ENCODE measurements at places on chromosomes 12 and 14.

GRCh38 chr12:117125767-117126166 lies 26.6 kb upstream of the TESC start:
- DNase-seq = no peak

- peak; percentile 70 for DNase-seq
These were observed 50.1 kb upstream of the STK38L start for GRCh38 chr12:27193854-27194544.

DNA sequence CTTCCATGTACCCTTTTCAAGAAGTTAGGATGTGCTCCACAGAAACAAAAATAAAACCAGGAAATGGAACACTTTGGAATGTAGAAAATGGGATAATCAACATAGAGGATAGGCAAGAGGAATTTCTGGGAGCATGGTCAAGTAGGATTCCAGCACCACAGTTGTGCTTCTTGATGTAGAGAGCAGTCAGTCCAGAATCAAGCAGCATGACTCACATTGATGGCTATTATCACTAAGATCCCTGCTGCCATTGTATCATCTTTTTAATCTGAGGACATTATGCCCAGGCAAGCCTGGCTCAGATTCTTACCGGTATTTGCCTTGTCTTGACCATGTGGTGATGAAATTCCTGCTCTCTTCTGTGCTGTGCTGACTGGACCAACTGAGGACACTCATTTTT lies 5.7 kb downstream of the ETFRF1 start:
- peak; percentile 53 for DNase-seq

- DNase-seq = no peak
These were observed 60.0 kb upstream of the DIO3 start for GRCh38 chr14:101501341-101501740.

GRCh38 chr12:63085120-63085519 lies 65.9 kb downstream of the AVPR1A start:
- DNase-seq = no peak

- DNase-seq = no peak
These were observed 26.6 kb downstream of the DDX24 start for GRCh38 chr14:94054401-94054800.

DNA sequence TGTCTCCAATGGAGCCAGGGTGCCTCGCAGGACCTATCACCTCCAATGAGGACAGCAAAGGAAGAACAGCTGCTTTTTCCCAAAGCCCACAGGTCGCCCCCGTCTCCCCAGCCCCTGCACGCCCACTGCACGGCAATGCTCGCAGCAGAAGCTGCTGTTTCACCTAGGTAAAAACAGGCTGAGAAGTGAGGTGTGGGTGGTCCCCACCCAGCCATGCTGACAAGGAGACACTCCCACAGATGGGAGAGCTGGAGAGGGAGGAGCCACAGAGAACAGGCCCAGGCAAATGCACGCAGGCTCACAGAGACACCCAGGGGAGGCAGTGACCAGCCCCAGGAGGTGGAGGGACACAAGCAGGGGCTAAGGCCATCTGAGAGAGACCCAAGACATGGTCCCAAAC lies 10.4 kb downstream of the CFAP73 start:
- no peak for DNase-seq

DNA sequence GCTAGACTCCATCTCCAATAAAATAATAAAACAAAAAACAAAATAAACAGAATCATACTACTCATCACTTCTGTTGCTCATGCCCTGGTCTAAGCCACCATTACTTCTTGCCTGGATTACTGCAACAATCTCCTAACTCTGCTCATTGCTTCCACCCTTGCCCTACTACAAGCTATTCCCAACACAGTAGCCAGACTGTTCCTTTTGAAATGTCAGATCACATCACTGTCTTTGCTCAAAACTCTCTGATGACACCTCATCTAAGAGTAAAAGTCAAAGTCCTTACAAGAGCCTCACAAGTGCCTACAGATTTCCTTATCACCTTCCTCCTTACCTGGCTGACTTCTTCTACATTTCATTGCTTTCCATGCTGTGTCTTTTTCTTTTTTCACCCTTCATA lies 10.0 kb downstream of the FBXO33 start:
- DNase-seq = no peak

DNA sequence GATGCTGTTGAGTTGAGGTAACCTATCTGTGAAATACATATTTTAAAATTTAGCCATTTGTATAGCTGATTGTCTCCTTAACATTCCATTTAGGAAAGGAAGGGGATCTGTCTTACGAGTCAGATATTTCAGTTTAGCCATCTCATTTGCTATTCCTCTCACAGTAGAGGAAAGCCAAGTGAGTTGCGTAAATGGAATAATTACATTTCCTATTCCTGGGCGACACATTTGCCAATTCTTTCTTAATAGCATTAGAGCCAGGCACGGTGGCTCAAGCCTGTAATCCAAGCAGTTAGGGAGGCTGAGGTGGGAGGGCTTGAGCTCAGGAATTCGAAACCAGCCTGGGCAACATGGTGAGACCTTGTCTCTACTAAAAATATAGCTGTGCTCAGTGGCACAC lies 116.3 kb downstream of the TMX1 start:
- DNase-seq = no peak

DNA sequence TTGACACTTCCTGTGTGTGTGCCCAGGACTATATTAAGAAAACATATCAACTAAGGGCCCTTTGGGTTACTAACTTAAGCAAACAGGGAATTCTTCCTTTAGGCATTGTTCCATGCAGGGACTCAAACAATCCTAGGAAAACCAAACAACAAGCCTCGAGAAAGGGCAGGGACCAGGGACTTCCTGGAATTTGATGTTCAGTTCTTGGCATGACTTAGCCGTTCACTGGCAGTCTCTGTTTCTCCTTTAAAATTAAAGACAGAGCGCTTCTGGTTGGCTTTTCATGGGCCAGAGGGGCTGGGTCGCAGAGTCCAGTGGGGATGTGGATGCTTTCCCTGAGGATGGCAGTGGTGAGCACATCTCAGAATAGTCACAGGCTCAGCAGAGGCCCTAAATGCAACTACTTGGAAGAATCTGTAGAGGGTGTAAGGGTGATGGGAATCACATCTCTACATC lies 35.2 kb downstream of the RNFT2 start:
- peak; percentile 3 for DNase-seq

GRCh38 chr14:81673930-81674329 lies 140.3 kb upstream of the SEL1L start:
- DNase-seq = no peak

DNA sequence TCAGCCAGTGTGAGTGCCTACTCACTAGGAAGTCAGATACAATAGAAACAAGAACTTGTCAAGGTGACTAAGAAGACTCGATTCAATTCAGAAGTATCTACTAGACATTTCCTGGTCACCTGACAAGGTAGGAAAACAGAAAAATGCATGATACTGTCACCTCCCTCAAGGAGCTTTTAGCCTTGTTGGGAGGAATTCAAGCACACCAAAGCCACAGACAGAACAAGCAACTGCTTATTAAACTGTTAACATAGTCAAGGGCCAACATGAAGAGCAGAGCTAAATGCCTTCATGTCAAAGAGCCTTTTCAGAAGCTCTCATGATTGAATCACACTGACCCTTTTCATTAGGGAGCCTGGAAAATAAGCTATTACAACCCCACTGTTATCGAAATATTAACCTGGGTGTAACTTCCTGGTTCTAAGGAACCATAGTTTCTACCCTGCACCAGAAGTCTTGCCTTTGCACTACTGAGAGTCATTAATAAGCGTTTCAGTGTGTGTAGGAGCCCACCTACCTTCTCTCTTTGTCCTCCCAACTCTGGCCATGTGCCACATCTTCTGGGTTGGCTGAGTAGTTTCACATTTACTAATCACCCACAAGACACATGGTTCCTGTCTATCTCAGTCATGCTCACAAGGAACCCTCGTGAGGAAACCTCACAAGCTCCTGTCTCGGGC lies 31.0 kb upstream of the LGALS3 start:
- DNase-seq = no peak

GRCh38 chr14:103698380-103699260 lies 16.6 kb downstream of the XRCC3 start:
- DNase-seq = no peak

DNA sequence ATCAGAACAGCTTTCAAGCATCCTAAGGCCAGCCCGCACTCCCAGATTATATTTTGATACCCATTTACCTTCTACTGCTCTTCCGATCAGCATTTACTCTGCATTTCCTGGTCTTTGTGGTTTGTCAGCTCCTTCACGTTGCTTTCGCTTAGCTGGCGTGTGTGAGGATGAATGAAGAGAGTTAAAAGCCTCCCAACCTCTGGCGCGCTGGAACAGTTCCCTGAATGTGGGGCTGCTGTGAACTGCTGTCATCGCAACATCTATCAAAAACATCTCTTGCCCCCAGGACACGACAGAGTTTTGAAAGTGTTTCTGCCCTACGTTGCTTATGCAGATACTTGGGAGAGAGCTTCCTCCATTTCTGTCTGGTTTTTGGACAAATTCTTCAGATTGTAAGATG lies 129.2 kb downstream of the KCNA5 start:
- no peak for DNase-seq

GRCh38 chr12:10623131-10623530 lies 9.7 kb upstream of the MAGOHB start:
- no peak for DNase-seq

GRCh38 chr12:77947746-77948145 lies 117.1 kb downstream of the NAV3 start:
- no peak for DNase-seq

DNA sequence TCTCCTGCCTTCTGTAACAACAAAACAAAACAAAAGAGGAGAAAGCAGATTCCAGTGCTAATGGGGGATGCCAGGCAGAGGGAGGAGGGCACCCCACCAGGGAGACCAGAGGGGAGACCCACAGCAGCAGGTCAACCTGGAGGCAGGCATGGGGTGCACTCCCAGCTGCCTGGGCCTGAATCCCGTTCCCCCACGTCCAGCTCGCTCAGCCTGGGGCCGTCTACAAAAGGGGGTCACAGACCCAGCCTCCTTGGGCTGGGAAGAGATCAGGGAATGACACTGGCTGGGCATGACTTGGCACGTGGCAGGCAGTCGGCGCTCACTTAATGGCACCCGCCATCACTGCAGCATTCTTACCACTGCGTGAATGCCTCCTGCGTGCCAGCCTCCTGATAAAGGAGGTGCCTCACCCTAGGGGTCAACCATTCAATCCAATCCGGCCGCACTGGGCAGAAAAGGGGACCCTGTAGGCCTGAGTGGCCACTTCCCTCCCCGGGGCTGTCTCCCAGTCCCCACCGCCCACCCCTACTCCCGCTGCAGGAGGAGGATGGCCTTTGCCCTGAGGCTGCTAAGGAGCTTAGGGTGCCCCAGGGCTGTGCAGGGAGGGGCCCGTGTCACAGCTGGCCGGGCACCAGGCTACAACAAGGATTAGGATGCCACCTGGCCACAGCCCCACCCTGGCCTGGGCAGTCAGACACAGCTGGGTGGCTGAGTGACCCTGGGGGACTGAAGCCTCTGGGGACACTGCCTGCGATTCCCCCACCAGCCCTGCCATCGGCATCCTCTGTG lies 87.5 kb downstream of the NCOR2 start:
- DNase-seq = no peak

DNA sequence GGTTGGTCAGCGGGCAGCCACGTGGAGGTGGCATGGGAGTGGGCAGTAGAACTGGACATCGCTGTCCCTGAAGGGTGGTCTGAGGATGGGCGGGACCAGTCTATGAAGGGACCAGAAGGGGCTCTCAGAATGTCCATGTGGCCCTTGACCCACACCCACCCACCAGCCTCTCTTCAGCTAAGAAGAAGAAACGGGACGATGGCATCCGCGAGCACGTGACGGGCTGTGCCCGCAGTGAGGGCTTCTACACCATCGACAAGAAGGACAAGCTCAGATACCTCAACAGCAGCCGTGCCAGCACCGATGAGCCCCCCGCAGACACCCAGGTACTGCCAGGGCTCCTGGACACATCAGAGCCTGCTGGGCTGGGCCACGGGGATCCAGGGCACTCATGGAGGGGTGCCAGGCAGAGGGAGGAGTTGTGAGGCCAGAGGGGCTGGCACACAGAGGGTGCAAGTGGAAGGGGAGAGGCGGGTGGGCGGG lies 21.3 kb downstream of the SETD1B start:
- DNase-seq = no peak

DNA sequence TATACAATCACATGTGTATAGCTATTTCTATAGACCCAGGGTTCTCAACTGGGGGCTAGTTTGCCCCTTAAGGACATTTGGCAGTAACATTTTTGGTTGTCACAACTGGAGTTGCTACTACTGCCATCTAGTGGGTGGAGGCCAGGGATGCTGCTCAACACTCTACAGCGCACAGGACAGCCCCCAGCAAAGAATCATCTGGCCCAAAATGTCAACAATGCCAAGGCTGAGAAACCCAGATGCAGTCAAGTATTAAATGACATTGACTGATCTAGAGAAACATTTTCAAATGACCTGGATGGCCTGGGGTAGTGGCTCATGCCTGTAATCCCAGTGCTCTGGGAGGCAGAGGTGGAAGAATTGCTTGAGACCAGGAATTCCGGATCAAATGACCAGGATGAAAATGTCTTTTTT lies 5.8 kb downstream of the WSB2 start:
- no peak for DNase-seq

GRCh38 chr14:74954232-74954946 lies 1.0 kb downstream of the PGF start:
- no peak for DNase-seq

GRCh38 chr14:103232831-103233319 lies 101.2 kb upstream of the EIF5 start:
- DNase-seq = no peak

DNA sequence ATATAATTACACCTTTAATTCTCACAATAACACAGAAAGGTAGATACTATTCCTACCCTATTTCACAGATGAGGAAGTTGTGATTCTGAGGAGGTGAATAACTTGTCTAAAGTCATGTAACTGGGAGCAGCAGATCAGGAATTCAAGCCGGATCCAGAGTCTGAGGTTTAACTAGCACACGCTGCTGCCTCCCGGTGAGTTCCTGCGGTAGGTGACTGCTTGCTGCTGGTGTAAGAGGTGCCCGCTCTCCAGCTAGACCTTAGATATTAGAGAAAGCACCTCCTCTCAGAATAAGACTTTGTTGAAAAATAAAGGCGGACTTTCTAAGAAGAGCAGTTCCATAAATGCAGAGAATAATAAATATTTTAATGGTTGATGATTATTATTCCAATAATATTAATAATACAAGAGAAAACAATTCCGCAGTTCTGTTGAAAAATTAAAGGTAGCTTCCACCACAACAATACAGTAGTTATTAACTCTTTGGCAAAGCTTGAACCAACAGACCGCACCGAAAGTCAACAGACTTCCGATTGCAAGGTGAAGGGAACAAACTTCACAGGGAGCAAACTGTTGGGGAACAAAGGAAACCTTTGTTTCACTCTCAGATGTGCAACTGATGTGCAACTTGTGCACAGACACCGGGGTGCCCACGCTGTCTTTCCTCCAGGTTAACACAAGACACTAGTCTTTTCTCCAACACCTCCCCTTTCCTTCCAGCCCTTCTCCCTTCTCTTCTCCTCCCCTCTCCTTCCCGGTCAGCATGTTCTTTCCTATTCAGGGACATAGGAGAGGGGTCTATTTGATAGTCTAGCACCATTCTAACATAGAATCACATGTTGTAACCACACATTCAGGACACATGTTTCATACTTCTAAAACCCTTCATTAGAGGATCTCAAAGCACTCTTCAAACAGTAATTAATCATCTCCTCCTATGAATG lies 73.2 kb upstream of the EGLN3 start:
- no peak for DNase-seq

GRCh38 chr14:93430315-93431035 lies at the start of gene UNC79:
Gene UNC79, plus strand, starts transcription at chr14:93430939. Its CDS starts 91 bp downstream, at chr14:93431030.
- no peak for DNase-seq

All from brain microvascular endothelial cell (primary cell).